ENCODE measurements at places on chromosomes 6 and 20. TPM values are rescaled to one million over a fixed set of nuclear protein-coding genes. Genes with fewer than 3 reads are reported as not detected.

DNA sequence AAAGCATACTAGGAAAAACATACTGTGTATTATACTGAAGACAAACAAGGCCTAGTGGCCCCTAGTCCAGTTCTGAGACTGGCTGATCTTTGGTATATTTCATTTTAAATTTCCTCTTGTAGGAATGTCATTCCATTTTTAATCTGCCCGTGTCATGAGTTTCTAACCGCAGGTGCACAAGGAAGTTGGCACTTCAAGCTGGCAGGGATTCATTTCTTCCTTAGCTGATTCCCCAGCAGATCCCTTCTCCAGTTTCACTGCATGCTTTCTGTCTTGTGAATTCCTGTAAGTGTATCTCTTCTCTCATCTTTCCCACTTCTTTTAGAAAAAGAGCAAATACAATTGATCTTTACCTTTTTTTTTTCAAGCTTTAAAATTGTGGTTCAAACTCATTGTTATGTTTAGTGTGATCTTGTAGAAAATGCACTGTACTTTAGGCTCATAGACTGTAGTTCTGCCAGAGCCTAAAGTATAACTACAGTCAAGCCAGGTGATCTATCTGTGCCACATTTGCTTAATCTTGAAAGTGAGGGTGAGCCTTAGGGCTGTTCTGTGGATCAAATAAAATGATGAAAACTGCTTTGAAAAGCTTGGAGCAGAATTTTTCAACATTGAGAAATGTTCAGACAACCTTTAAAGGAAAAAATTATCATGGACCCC lies 37.0 kb downstream of the RNF217 start:
- DNase-seq = no peak

DNA sequence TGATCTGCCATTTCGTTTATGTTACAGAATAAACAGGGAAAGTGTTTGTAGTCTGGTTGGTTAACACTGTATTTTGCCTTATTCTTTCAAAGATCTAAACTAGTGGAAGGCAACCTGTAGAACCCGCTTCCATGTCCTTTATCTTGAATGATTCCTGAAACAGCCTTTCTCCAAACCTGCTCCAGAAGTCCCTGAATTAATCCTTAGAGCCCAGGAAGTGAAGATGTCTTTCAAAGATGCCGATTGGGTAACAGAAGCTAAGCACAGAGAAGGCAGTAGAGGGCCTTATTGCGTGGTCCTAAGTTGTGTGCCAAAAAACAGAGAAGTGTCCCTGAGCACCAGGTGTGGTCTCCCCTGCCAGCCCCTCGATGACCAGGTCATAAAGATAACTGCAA lies 19.2 kb upstream of the ZSCAN16 start:
- DNase-seq = no peak

- DNase-seq = no peak
Observed at GRCh38 chr20:49616154-49617007, 48.4 kb upstream of the PTGIS start.

DNA sequence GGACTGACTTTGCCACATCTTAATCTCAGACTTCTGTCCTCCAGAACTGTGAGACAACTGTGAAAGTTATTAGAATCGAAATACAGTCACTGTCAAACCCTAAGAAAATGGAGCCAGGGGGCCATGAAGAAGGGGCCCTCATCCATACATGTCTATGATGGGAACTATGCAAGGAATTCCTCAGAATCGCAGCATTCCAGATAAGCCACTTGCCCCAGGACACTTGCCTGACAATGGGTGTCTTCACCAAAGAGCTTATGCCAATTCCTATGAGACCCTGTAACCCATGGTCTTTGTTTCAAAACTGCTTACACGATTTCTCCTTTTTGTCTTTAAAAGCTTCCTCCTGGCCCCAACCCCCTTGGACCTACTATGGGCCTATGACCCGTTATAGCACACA lies 90.4 kb upstream of the FOXP4 start:
- DNase-seq = no peak

GRCh38 chr6:146389740-146390139 lies 153.9 kb upstream of the RAB32 start:
- no peak for DNase-seq

DNA sequence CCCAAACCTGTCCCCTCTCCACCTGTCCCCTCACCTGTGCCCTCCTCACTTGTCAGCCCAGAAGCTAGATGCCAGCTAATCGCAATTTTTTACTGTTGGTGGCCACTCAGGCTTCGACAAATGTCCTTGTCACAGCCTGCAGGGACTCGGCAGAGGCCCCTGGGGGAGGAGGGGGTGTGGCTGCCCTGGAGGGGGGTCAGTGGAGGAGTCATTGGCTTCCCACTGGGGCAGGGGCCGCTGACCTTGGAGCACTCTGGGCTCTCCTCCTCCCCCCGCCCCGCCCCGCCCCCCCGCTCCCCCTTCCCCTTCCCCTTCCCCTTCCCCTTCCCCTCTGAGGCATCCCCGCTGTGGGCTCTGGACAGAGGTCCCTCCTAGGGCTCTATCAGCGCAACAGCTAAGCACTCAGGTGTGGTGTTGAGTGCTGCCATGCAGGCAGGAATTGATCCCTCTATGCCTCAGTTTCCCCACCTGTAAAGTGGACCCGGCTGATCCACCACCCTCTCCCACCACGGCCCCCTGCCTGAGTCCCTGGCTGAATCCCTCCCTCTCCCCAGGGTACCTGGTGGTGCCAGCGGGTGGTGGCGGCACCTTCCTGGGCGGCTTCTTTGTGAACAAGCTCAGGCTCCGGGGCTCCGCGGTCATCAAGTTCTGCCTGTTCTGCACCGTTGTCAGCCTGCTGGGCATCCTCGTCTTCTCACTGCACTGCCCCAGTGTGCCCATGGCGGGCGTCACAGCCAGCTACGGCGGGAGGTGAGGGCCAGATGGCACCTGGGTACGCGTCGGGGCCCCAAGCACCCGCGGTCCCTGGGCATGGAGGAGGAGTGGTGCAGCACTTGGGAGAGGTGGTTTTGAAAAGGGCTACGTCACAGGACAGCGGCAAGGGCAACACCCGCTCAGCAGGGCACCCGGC lies 23.8 kb downstream of the SLCO4A1 start:
- DNase-seq = no peak

GRCh38 chr6:63193324-63193723 lies 17.9 kb upstream of the FKBP1C start:
- no peak for DNase-seq

GRCh38 chr6:90605749-90606340 lies 19.0 kb upstream of the MAP3K7 start:
- DNase-seq = no peak

DNA sequence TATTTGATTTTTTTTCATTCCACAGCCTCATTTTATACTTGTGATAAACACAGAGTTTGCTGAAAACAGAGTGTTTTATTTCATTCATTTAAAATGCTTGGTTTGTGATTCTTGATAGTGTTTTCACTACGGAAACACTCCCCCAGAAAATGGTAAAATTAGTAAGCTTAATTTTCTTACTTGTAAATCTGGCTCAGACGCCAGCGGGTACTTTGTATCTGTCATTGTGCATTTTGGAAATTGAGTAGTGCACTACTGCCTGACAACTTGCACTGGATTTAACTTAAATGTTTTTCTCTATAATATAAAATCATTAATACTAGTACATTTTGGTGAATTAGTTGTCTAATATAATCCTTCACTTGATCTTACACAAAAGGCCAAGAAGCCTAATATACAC lies 37.0 kb upstream of the HINT3 start:
- DNase-seq = no peak

DNA sequence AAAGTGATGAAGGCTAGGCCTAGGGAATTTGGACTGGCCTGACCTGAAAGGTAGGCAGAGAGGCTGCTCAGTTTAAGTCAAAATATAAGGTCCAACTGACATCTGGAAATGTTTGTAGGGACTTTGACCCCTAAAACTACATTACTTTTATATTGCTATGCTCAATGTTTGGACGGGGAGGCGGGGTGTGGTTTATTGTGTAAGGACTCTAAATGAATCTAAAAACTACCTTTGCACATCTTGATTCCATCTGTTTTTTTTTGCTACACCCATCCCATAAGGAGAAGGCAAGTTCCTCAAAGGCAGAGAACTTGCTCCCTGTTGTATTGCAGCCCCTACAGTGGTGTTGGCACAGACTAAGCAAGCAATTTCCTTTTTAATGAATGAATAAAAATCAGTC lies 227.1 kb downstream of the HACE1 start:
- DNase-seq = no peak

GRCh38 chr20:58690396-58691135 lies 2.0 kb upstream of the NPEPL1 start:
- DNase-seq = no peak

GRCh38 chr6:104312851-104313250 lies 546.9 kb downstream of the HACE1 start:
- DNase-seq = no peak

DNA sequence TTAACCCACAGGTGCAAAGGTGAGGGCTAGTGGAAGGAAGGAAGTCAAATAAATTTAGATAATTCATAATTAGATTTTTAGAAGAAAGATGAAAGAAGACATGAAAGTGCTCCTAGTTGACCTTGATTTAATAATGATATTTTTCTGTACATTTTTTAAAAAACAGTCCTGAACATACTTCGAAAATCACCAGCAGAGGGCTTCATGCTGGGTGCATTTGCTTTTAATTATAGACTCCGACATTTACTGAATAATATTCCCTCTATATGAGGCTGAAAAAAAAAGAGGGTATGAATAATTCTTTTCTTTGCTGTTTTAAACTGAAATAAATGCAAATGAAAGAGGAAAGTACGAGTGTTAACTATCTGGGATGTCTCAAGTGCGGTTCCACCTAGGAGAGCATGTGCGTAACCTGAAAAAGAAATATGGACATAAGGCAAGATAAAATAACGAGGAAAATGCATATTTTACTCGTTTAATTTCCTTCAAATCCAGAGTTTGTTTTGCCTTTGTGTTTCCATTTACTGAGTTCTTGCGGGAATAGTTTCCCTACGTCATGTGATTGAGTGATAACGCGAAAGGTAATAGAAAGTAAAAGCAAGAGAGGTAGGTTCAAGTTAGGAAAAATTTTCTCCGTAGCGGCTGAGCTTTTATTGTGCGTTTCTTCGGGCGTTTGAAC lies 3.1 kb upstream of the TFAP2B start:
- no peak for DNase-seq

GRCh38 chr6:165059032-165059431 lies 250.4 kb downstream of the C6orf118 start:
- no peak for DNase-seq

DNA sequence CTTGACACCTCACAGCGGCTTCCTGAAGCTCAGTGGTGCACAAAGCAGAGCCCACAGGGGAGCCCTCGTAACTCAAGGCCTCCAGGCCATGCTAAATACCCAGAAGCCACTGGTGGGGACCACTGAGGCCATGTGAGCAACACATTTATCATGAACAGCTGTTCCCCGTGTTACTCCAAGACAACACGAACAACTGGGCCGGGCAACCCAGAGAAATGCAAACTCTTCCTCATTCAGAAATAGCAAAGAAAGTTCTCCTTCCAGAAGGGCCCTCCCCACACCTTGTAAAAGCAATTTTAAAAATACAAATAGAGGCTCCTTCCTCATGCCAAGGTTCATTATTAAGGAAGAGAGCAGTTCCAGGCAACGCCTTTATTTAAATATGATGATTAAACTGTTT lies 36.3 kb upstream of the SLCO4A1 start:
- DNase-seq = peak; percentile 37

GRCh38 chr6:99330159-99330558 lies 19.3 kb downstream of the FAXC start:
- no peak for DNase-seq

GRCh38 chr6:154390034-154390433 lies 33.4 kb upstream of the IPCEF1 start:
- no peak for DNase-seq

DNA sequence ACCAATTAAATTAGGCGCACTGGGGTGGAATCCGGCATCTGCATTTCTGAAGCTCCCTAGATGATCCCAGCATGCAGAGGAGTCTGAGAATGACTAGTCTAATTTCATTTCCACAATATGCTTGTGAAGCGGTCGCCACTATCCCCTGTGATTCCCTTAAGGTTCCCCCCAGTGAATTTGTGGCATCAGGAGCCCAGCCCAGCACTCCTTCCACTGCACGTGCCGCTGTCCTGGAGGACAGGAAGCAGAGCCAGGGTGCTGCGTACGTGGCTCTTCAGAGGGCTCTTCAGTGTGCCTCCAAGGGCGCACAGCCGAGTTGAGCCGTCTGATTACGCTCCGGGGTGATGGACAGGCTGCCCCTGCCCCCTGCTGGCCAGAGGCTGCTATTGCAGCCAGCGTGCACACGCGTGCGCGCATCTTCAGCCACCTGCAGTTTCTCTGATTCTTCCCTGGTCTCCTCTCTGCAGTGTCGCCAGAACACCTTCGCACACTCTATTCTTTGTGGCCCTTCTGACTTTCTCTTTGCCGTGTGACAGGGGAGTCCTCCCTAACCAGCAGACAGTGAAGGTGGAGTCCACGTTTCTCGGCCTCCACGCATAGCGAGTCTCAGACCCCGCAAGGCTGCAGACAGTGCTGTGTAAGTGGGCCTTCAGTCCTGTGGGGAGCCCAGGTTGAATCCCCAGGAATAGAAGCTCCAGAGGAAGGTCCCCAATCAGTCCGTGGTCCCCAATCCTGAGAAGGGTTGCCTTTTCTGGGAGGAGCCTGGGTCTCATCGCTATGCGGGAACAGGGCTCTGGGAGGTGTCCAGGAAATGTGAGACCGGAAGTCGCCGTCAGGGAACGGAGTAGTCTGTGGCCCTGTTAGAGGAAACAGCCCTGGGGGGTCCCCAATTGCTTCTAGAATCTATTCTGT lies 16.5 kb upstream of the NCR2 start:
- DNase-seq = peak; percentile 90

DNA sequence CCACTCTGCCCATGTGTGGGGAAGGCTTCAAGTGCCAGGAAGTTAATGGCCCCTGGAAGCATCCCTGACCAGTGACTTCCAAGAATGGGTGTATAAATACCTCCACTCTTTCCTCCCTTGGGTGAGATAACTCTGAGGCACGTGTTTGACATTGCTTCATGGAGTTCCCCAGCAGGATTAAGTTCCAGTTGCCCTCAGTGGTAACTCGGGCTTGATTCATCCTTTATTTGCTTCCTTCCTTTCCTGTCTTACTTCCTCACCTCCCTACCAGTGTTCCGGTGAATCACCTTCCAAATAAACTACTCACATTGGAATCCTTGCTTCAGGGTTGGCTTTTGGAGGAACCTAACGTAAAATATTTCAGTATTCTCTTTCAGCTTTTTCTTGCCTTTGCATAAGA lies 84.6 kb upstream of the JAG1 start:
- DNase-seq = no peak

DNA sequence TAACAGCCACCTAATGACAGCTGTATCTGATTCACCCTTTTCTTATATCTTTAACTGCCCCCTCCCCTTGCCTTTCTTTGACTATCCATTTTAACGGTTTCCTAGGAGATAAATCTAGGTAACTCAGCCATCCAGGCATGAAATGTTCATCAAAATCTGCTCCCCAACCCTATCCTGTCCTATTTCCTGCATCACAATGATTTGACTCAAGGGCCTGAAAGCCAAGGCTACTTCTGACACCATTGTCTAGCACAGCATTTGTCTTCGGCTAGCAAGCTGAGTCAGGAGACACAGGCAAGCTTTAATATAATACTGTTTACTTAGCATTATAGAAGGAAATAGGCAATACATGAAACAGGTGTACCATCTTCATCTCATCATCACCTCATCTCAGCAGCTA lies 31.6 kb upstream of the MANEA start:
- DNase-seq = no peak

The GSTA2 gene
- not detected for total RNA-seq

The CFAP206 gene
- not detected for total RNA-seq

The REV3L gene
- 9.1 TPM for total RNA-seq

The OLIG3 gene
- not detected for total RNA-seq

The KCNQ2 gene
- 0.89 TPM for total RNA-seq

The CAP2 gene
- total RNA-seq = 118 TPM

The SYNE1 gene
- 80.1 TPM for total RNA-seq

The MRAP2 gene
- total RNA-seq = 0.13 TPM

The MDFI gene
- 1.1 TPM for total RNA-seq

The DNMT3B gene
- 0.22 TPM for total RNA-seq

The C6orf15 gene
- total RNA-seq = not detected

The EFCAB8 gene
- not detected for total RNA-seq

The LPIN3 gene
- 18.6 TPM for total RNA-seq

Measured in Right ventricle myocardium superior (tissue), 1 donor.